ENCODE measurements at places on chromosomes 6 and 20. TPM values are rescaled to one million over a fixed set of nuclear protein-coding genes. Genes with fewer than 3 reads are reported as not detected.

DNA sequence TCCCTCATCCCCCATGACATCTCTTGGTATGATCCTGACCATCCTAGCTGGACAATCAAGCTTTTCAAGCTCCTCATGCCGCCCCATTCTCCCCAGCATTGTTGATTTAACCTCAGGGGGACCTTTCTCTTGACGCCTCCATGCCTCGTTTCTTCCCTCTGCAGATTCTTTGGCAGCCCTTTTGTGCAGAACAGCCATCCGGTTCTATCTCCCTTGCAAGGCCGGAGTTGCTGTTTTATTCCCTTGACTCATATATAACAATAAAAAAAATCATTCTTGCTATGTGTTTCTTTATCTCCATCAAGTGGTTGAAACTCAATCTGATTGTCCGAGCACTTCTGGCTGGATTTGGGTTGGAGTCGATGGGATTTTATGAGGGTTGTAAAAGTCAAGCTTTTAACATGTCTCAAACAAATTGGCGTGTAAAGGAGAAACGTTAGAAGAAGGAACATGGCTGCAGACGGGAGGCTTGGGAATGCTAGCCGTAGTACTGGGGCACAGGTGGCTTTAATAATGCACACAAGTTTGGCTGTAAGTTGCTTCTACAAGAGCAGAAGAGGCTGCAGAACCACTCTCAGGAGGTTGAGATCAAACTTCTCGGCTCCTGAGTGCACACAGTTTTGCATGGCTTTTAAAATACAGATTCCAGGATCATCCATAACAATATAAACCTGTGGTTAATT is 3.9 kb upstream of the SULF2 start:
- no peak for DNase-seq

DYNLT2 gene
- total RNA-seq, result 2.9 TPM

UBE2C gene
- 0.80 TPM for total RNA-seq

WFDC12 gene
- total RNA-seq, result not detected

DPPA5 gene
- total RNA-seq, result not detected

RUNX2 gene
- 18.0 TPM for total RNA-seq

Data from sciatic nerve (tissue), 2 donors.